Bronchus fibroblast of lung (primary cell): ENCODE measurements at places on chromosomes 1 and 21. TPM values are rescaled to one million over a fixed set of nuclear protein-coding genes. Genes with fewer than 3 reads are reported as not detected.

BSND gene
- not detected in 2 replicates for total RNA-seq

SELE gene
- not detected in 2 replicates for total RNA-seq

C1orf115 gene
- 2.2 and 2.9 TPM in 2 replicates for total RNA-seq

GBP5 gene
- total RNA-seq = not detected in 2 replicates

PTAFR gene
- under 0.01 and 0.34 TPM in 2 replicates for total RNA-seq
